ENCODE measurements at places on chromosomes 7 and 10.

GRCh38 chr7:74575811-74576210 lies 81.7 kb upstream of the GTF2I start:
- DNase-seq: no peak

DNA sequence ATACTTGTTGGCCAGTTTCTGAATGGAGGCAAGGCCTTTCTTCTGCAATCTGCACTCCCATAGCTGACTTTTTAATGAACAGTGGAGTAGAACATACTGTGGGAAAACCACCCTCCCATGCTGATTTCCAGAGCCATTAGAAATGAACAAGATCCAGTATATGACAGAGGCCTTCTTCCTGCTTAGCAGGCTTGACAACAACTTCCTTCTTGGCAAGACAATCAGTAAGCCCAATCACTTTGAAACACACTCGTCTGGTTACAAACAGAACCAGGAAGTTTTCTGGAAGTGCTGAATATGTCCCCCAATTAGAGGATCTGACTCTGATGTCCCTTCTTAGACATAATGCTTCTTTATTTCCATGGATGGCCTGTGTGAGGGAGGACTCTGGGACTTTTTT lies 103.4 kb downstream of the SAMD9 start:
- no peak for DNase-seq

GRCh38 chr10:5973069-5973468 lies 4.3 kb downstream of the IL15RA start:
- no peak for DNase-seq

- no peak for DNase-seq
Measured at GRCh38 chr7:102431617-102432298, 1.6 kb upstream of the ORAI2 start.

- no peak for DNase-seq
Measured at GRCh38 chr7:75626954-75627353, 111.8 kb downstream of the HIP1 start.

Measured in skeletal muscle cell (primary cell).